Activated T-cell treated with anti-CD3 and anti-CD28 coated beads, Interleukin-2, amount 50 U/mL, for 1 hour (primary cell): ENCODE measurements at places on chromosomes 3 and 15.

- DNase-seq: no peak
Measured at GRCh38 chr15:58469432-58470353, 37.9 kb downstream of the LIPC start.

- no peak for DNase-seq
Measured at GRCh38 chr15:94164971-94165370, 66.4 kb upstream of the MCTP2 start.

DNA sequence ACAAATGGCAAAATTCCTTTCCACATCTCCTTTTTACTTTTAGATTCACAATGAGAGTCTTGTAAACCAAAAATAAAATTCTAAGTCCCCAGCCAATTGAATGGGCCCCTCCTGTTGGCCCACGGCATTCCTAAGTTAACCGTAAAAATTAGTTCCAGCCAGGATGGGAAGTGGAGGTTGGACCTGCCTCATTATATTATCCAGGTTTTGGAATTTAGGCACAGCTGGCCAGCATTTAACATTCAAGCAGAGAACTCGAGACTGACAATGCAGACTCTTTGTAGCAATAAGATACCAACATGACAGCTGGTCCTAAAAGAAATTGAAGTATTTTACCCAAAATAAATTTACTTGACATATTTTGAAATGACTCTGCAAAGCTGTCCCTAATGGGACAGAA, 321.0 kb upstream of the NAALADL2 start:
- no peak for DNase-seq

DNA sequence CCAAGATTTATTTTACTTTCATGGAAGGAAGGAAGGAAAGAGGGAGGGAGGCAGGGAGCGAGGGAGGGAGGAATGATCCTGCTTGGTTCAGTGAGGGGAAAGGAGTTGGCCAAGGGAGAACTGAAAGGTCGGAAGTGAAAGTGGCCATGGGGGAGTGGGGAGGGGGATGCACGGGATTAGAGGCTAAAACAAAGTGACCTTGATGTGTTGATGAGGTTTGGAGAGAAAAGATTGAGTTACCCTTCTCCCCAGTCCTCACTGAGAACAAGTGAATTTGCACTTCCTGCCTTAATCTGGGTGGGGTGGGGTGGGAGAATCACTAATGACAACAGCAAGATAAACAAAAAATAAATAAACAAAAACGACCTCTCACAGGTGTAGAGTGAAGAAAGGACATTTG, 212.0 kb upstream of the TLE3 start:
- DNase-seq: no peak

GRCh38 chr3:73177827-73178226, 116.4 kb downstream of the EBLN2 start:
- no peak for DNase-seq

GRCh38 chr15:80334521-80334920, 69.7 kb upstream of the ARNT2 start:
- DNase-seq: no peak

DNA sequence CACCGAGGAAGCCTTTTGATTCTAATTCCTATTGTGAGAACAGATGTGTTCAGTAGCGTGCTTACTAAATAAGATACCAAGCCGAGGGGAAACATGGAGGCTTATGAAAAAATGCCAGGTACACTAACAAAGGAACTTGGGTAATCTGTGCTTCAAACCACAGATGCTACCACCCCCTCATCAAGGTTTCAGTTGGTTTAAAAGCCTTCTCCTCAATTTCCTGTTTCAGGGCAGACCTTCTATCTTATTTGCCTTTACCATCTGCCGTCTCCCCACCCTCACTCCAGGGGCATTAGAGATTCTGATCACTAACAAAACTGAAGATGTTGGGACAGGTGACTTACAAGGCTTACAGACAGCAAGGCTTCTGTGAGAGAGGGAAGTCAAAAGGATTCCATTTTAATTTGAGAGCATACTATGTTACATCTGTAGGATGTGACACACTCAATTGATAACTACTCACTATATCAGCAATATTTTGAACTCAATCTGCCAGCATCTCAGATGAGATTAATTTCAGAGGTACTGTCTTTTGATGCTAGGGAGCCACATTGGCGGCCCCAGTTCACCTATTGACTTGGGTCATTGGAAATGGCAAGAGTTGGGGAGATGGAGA, 60.6 kb upstream of the PLCL2 start:
- no peak for DNase-seq

DNA sequence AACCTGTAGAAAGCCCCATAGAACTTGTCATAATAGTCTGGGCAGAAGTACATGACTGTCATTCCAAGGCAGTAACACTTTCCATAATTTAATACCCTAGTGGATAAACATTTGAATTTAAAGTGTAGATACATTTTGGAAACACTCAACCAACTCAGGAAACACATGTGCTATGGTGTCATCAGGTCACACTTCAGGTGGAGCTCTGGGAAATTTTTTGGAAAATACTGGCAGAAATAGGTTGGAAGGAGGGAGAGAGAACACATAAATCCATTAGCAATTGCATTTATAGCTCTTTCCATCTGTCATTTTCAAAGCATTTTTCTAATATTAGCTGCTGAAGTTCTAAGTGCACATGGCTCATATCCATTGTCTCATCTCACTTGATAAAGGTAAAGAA, 135.7 kb downstream of the MEIS2 start:
- no peak for DNase-seq

DNA sequence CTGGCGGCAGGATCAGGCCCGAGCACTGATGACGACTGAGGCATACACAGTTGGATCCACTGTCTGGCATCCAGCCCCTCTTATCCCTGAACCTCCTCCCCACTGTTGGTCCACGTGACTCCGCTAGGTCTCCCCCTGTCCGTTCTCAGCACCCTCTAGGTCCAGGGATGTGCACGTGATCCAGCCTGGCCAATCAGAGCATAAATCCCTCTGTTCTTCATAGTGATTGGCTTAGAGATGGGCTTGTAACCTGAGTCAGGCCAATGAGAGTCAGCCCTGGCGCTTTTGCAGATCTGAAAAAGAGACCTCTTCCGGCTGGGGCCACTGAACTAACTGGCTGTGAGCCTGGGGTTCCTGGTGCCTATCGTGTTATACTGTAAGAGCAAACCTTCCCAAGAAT, 20.5 kb upstream of the IQSEC1 start:
- DNase-seq: no peak

GRCh38 chr3:192382861-192383260, 344.5 kb downstream of the FGF12 start:
- DNase-seq: no peak

DNA sequence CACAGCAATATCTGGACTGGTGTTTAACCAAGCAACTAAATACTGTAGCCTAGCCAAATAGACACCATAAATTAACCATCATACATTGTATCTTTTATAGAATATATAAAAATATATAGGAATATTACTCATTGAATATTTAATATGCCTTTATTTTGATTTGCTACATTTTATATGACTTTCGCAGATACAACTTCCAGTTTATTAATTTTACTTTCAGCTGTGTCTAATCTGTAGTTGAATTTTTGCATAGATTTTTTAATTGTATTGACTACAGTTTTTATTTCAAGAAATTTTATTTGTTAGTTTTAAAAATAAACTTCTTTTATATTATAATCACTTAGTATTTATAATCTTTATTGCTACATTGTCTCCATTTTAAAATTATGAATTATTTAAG, 299.7 kb downstream of the LSAMP start:
- DNase-seq: no peak

- DNase-seq: no peak
Measured at GRCh38 chr3:195178124-195178910, 92.6 kb downstream of the XXYLT1 start.

DNA sequence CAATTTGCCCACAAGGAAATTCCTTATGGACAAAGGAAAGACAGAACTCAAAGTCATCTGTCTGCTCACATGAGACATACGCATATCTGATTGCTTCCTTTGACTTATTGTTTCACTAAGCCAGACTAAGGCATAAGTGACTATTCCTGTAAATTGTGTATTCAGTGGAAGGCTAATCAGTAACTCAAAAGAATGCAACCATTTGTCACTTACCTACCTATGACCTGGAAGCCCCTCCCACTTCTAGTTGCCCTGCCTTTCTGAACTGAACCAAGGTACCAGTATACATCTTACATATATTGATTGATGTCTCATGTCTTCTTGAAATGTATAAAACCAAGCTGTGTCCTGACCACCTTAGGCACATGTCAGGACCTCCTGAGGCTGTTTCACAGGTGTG, 53.5 kb upstream of the PROK2 start:
- no peak for DNase-seq

GRCh38 chr15:33234020-33234461, 39.5 kb upstream of the FMN1 start:
- DNase-seq: no peak

DNA sequence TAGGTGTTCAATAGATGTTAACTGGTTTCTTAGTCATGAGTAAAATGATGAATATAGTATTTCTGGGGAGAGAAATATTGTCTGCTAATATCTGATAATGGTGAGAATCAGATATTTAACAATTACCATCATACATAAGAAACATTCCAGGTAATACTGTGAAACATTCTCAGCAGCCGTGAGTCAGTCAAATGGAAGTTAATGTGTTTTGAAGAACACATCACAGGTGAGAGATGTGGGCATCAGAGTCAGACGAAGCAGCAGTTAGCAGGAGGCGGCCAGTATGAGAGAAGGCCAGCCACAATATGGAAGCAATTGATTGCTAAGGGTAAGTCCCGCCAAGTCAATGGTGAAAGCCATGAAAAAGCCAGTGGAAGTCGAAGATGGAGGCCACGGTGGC, 1035.9 kb downstream of the TUSC7 start:
- no peak for DNase-seq

DNA sequence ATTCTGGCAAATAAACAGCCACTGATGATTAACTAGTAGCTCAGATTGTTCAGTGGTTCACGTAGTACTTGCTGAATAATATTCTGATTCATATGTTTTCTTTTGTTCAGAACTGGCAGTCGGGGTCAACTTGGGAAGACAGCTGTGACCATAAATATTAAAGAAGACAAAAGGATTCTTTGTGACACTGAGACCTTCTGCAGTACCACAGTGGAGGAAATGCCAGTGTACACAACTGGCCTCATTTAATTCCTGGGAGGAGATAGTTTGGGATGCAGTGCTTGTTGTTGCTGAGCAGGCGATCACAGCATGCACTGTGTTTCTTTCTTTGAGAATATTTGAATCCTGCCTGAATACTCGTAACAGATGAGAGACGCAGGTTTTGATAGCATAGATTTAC, 26.7 kb upstream of the MCF2L2 start:
- DNase-seq: no peak

DNA sequence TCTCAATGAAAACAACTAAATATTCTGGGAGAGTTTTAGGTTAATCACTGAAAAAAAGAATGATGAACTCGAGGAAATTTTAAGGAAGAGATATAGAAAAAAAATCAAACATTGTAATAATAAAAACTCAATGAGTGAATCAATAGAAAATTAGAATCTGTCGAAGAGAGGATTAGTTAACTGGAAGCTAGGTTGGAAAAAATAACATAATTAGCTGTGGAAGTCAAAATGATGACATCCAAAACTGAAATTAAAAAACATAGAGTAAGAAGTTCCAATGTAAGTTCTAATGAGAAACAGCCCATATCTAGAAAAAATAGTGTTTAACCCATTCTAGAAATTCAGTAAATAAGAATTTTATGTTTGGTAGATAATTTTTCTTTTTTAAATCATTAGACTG, 299.3 kb upstream of the RARB start:
- no peak for DNase-seq

GRCh38 chr15:99970891-99971430, 237.7 kb upstream of the LYSMD4 start:
- DNase-seq: no peak

DNA sequence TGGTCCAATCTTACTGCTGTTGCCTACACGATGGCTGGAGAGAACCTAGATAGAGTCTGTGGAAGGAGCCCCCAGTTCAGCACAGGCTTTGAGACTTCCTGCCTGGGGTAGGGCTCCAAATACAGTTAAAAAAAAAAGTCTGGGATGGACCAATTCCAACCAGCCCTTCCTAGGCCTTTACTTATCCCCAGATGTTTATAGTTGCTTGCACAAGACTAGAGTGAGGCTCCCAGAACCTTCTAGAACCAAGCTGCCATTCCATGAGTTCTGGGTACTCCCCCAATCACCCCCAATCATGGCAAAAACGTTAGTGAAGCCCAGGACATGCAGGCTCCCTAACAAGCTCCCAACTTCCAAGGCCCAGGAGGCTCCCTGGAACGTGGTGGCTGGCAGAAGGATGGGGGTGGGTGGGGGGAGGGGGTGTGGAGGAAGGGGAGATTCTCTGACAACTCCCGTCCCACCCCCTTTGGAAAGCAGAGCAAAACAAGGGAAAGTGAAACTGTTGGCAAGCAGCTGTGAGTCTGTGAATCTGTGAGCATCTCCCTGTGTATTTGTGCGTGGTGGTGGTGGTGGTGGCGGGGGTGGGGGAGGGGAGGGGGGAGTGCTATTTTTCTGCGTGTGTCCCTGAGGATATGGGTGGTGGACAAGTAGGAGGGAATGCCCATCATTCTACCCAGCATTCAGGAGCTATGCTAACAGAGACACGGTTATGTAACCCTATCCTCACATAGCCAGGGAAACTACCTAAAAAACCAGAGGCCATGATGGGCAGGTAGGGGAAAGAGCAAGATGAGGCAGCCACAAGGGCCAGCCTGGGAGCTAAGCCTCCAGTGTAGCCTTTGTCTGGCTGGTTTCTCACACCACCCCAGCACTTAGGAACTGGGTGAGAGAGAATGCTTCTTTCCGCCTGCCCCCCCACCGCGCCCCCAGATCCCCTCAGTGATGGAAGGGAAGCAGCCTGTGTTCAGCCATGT, 2.0 kb downstream of the MST1R start:
- DNase-seq: no peak

- DNase-seq: no peak
Measured at GRCh38 chr3:138363322-138363721, 14.9 kb downstream of the MRAS start.

GRCh38 chr3:129226374-129226773, 23.0 kb upstream of the COPG1 start:
- DNase-seq: no peak
